ENCODE measurements at places on chromosomes 2 and 18. TPM values are rescaled to one million over a fixed set of nuclear protein-coding genes. Genes with fewer than 3 reads are reported as not detected.

The STARD6 gene
- 0.33 TPM for total RNA-seq

The INPP5D gene
- 27.2 TPM for total RNA-seq

The SDC1 gene
- total RNA-seq: 18.3 TPM

The FIGN gene
- total RNA-seq: 0.99 TPM

The LYG1 gene
- total RNA-seq: 0.39 TPM

The TSPYL6 gene
- total RNA-seq: not detected

The COBLL1 gene
- total RNA-seq: 4.4 TPM

The UPP2 gene
- total RNA-seq: not detected

The LRRFIP1 gene
- total RNA-seq: 152 TPM
